ENCODE measurements at places on chromosomes 4 and X.

DNA sequence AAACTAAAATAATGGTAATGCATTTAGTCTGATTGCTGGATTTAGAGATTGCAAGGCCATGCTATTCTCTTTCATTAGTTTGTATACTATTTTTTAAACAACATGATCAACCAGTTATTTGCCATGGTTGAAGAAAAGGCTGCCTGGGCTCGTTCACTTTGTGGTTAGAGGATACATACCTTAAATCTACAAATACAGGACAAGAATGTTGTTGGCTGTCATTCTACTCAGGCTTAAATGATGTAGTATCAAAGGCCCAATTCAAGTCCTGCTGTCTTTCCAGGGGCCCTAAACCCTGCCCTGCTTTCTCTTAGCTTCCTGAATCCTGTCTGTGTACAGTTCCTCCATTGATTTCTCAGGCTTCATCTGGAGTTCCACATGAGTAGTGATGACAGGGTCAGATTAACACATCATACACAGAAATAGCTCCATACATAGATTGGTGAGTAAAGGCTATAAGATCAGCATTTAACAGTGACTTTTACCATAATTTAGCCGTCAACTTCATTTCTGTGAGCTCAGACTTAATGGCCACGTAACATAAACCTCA is 114.9 kb upstream of the GPRIN3 start:
- DNase-seq, result no peak

GRCh38 chr4:7902826-7903225 is 36.8 kb downstream of the AFAP1 start:
- DNase-seq, result no peak

DNA sequence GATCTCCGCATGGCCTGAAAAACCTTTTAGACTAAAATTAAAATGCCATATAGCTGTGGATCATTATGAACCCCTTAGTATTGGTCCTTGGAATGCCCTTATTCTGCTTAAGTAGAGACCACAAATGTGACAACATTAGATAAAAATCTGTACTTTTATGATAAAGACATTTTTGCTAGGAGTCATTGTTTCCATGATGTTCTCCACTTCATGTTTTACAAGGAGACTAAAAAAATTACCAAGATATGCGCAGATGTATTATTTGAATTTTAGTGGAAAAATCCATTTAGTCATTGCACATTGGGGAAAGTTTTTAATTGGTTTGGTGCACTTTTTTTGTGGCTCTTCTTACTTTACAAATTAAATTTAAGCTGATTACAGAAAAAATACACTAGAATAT is 85.1 kb upstream of the HPRT1 start:
- DNase-seq, result no peak

DNA sequence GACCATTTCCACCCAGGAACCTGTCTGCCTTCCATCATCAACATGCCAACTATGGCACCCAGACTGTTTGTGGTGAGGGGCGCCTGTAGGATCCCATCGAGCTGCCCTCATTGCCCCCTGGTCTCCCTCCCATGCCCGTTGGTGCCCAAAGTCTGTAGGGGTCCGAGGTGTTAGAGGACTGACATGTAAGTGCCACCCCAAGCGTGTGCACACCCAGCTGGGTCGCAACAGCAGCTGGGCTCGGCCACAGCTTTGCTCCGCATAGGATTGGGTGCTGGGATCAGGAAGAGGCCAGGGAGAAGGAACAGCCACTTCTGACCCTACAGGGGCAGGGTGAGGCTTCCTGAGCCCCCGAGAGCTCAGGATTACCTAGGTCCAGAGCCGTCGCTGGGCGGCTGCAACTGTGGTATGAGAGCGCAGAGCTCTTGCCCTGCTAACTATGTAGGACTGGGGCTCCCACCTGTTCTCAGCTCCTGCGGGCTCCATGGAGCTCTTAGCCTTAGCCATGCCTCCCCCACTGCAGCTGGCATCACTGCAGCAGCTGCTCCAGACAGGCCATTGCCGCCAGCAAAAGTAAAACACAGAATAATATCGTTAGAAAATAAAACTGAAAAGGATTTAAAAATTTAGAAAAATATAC is 1160.3 kb downstream of the FSTL5 start:
- no peak for DNase-seq

DNA sequence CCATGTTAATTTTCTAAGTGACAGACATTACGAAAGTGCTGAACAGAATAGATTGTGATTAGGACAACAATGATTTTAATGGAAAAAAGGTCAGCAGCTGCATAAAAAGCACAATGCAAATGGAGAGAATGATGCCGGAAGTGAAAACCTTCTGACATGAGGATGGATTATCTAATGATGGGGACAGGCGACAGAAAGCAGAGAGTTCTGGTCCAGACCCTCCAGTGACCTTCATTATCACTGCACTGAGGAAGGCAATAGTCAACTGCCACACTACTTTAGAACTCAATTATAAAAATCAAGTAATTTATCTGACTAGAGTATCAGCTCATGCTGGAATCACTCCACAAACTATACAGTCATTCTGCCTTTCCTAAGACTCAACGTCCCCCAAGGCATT is 746.1 kb upstream of the EPHA5 start:
- DNase-seq, result no peak

DNA sequence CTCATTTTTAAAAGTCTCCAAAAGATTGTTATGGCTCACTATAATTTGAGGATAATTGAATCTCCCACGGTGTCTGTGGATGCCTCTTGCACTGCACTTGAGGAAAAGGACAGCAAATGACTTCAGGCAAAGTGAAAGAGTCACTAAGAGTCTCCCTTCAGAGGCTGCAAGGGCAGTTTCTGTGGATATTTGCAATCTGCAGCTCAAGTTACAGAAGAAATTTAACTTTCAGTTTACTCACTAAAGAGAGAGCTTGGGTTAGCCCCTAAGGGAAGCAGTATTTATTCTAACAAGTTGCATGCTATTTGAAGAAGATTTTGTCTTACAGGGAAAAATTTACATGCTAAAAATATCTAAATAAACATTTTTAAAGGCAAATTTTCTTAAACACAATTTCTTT is 912.0 kb upstream of the TENM3 start:
- DNase-seq, result no peak

DNA sequence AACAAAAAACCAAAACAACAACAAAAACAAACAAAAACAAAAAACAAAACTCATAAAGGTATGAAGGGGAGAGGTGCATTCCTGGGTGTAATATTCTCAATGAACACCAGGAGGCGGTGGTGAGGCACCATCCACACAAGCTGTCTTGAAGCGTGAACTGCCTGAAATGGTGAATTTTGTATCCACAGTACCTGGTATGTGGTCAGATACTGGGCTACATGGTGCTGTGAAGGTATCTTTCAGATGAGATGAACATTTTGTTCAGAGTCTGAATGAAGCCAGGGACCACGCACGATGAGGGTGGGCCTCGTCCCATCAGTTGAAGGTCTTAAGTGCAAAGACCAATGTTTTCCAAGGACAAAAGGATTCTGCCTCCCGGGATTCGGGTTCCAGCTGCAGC is 58.5 kb downstream of the ASMT start:
- DNase-seq, result no peak

DNA sequence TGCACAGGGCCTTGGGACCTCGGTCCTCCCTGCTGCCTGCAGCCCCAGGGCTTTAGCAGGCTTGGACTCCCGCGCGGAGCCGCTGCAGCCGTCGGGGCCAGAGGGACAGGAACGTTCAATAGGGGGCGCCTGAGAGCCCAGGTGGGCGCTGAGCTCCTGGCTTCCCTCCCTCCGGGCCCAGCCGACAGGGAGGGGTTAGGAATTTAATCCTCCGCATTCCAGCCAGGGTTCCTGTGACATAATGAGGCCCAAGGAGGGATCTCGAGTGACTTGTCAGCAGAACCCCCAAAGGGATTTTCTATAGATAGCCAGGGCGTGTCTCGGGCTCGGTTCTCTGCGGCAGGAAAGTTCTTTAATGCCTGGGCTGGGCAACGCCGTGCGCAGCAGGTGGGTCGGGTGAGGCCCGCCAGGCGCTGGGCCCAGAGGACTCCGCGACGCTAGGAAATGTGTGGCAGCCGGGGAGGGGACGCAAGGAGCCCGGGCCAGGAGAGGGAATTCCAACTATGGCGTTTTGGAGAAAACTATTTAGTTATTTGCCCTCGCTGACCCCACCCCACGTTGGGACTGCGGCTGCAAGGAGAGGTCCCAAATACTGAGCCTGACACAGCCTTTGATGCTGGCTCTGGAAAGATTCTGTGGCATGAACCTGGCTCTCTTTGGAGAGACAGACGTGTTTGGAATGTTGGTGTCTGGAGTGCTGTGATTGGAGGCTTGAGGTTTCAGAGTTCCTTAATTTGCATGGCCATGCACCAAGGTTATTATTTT is 285.2 kb upstream of the GATB start:
- DNase-seq, result no peak
